ENCODE measurements at places on chromosomes 13 and 19.

GRCh38 chr13:37114250-37114649 is 8.8 kb upstream of the CSNK1A1L start:
- no peak for DNase-seq

GRCh38 chr13:22432690-22433089 is 748.1 kb upstream of the SGCG start:
- no peak for DNase-seq

DNA sequence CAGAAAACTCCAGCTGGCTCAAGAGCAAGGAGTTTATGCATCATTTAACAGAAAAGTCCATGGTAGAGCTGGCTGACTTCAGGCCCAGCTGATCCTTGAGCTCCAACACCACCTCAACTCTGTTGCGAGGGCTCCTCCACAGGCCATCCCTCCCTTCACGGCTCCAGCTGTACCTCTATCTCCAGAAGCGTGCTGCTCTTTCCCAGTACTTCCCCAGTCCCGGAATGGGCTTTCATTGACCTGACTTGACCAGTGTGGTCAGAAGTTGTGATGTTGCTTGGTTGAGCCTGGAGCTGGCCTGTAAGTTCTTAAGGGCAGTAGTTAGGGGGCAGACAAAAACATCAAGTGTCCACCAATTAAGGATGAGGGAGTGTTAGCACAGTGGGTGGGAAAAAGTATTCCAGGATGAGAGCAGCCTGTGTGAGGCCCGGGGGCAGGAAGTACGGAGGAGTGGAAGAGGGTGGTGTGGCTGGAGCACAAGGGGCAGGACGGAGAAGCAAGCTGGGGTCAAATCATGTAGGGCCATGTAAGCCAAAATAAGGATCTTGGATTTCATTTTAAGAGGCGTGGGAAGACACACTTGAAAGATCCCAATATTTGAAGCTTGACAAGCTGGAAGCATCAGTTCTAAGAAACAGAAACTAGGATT is 24.0 kb downstream of the SKA3 start:
- no peak for DNase-seq

- DNase-seq: no peak
Observed at GRCh38 chr19:19429361-19429760, 23.9 kb downstream of the GATAD2A start.

DNA sequence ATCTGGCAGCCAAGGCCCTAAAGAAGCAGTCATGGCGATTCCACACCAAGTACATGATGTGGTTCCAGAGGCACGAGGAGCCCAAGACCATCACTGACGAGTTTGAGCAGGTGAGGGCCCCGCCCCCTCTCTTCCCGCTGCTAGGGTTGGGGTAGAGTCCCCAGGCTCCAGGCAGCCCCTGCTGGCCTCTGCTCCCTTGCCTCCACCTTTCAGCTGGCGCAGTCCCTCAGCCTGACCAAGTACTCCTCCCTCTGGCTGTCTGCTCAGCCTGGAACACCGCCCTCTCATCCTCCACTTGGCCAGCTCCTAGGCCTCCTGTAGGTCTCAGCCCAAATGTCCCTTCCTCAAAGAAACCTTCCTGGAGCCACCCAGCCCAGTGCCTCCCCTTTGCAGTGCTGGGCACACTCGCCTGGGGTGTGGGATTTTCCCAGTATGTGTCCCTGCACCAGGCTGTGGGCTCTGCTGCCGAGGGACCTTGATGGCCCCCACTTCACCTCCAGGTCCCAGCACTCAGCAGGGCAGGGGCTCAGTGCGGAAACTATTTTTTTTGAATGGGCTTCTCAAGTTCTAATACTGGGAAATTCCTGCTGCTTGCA is 5.7 kb downstream of the LENG1 start:
- DNase-seq: no peak

GRCh38 chr13:66218583-66218982 is 1011.6 kb downstream of the PCDH9 start:
- no peak for DNase-seq

DNA sequence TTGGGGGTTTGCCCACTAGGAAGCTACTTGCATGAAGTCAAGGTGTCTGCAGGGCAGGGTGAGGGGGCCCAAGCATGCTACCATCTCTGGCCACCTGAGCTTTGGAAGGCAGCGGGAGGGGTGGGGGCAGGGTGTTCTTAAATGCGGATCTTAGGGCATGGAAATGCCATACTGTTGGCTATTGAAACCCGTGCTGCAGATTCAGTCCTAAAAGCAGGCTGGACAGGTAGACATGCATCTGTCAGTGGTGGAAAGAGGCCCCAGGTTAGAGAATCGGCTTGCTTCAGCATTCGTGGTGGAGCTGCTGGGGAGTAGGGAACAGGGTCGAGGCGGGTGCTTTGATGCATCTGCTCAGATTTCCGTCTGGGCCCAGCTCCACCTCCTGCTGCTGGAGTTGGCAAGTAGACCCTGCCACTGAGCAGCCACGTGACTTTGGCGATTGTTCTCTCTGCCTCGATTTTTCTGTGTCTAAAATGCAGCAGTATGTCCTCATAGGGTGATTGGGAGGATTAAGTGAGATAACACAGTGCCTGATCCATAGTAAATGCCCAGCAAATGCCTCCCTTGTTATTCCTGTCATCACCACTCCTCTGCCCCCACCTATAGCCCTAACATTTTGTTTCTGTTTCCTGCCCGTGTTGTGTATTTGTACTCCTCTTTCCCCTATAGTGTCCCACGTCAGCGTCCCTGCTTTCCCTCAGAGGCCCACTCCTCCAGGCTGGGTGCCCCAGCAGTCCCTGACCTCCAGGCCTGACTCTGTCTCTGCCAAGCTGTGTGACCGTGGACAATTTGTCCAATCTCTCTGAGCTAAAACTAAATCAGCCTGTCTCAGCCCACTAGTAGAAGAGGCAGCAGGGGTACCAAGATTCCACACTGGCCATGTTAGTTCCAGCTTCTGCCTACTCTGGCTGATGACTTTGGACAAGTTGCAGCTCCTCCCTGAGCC is 5.8 kb downstream of the PPP1R37 start:
- DNase-seq: no peak

- DNase-seq: peak; percentile 23
Observed at GRCh38 chr19:5563935-5564612, 3.7 kb downstream of the TINCR start.

GRCh38 chr19:31648347-31648746 is 299.1 kb upstream of the TSHZ3 start:
- DNase-seq: no peak

DNA sequence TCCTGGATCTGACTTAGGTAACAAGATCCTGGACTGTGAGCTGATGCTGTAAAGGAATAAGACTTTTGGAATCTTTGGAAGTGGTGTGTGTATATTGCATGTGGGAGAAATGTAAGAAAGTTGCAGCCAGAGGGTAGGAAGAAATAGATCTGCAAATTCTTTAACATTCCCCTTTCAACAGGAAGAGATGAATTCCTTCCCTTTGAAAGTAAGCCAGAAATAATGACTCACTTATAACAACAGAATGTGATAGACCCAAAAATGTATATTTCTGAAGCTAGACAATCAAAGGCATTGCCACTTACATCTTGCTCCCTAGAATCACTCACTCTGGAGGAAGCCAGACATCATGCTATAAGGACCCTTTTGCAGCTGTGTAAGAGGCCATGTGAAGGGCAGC is 9.8 kb upstream of the SIAH3 start:
- no peak for DNase-seq

GRCh38 chr19:39701291-39701690 is 3.0 kb upstream of the LGALS14 start:
- DNase-seq: no peak

GRCh38 chr13:32822771-32823170 is 193.5 kb upstream of the KL start:
- DNase-seq: no peak

DNA sequence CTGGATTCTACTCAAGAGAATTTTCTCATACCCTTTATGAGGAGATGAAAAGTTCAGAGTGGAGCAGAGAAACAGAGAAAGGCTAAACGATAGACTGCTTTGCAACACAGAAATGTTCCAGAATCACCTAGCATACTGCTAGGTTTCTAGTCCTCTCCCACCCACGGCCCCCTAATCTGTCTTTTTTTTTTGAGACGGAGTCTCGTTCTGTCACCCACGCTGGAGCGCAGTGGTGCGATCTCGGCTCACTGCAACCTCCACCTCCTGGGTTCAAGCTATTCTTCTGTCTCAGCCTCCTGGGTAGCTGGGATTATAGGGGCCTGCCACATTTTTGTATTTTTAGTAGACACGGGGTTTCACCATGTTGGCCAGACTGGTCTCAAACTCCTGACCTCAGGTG is 4.8 kb downstream of the SUGP2 start:
- DNase-seq: no peak

GRCh38 chr13:20125129-20125782 is 35.6 kb downstream of the GJA3 start:
- peak; percentile 4 for DNase-seq

- DNase-seq: no peak
Observed at GRCh38 chr13:99074693-99075092, 96.8 kb upstream of the DOCK9 start.

DNA sequence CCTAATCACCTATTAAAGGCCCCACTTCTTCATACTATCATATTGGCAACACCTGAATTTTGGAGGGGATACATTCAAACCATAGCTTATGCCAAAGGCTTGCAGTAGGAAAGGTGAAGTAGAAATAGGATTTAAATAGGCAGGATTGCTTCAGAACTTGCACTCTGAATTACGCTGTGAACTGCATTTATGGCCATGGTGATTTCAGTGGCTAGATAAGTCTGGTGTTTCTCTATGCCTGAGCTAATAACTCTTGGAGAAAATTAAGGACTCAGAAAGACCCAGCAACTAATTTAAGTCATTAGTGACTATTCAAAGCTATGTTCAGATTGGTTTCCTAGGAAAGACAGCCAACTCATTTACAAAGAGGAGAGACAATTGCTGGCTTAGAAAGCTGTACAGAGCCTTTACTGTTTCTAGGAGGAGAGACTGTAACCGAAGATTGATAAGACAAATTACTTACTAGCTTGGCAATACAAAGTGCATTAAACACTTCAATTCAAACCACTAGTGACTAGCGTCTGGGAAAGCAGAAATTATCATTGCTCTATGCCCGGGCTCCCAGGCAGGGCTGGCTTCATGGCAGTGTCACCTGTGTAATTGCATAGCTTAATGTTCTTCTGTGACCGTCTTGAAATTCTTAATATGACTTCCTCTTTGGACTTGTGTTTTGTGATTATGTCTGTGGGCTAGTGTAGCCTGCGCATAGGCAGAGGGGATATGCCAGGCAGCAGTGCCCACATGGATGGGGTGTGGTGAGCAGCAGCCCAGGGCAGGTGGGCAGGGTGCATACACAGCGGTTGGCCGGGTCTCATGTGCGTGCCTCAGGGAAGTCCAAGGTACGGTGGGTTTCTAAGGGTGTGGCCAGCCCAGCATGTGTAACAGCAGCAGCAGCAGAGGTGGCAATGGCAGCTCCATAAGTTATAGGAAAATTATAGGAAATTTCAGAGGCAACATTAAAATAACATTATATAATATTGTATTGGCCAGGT is 60.1 kb downstream of the KL start:
- DNase-seq: no peak

- DNase-seq: no peak
Observed at GRCh38 chr19:55678121-55678671, 3.2 kb downstream of the EPN1 start.

DNA sequence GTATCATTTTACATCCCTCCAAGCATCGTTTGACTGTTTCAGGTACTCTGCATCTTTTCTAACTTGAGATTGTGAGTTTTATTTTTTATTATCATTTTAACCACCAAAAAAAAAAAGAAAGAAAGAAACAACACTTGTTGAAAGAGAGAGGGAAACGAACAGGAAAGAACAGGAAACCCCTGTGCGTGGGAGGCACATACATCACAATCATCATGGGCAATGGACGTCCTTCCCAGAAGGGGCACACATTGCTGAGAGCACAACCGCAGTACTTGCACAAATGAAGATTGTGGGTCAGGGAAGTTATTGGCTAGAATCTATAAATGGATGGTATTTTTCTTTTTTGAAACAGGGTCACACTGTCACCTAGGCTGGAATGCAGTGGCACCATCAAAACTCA is 1.7 kb downstream of the CLC start:
- no peak for DNase-seq

DNA sequence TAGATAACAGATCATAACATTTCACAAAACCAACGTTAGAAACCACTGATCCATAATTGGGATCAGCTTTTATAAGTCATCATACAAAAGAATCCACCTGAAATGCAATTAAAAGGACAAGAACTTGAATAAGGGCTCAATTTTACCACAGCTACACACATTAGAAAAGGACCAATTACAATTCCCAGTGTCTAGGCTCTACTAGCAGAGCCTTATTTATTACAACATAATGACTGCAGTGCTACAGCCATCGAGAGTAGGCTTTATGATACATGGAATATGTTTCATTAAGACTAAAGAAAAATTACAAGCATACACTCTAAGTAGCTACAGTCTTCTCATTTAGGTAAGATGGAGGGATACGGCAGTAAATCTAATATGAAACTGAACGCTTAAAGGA is 2.9 kb downstream of the RBM26 start:
- no peak for DNase-seq

- no peak for DNase-seq
Observed at GRCh38 chr13:39602277-39602613, 748 bp downstream of the LHFPL6 start.

DNA sequence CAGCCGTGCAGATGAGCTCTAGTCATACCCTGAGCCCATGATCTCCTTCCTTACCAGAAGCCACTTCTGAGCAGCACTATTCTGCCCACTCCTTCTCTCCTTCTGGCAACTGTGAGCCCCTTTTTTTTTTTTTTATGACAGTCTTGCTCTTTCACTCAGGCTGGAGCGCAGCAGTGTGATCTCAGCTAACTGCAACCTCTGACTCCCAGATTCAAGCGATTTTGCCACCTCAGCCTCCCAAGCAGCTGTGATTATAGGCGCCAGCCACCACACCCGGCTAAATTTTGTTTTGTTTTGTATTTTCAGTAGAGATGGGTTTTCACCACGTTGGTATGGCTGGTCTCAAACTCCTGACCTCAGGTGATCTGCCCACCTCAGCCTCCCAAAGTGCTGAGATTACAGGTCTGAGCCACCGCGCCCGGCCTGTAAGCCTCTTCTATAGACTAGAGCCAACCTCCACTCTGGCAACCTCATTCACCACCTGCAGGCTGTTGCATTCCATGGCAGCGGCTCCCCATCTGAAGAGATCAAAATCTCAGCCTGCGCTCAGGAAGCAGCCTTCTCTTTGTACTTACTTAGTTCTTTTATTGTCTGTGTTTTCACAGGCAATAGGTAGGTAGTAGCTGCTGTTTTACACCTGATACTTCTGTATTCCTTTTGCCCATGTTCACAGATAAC is 34.8 kb upstream of the NDFIP2 start:
- DNase-seq: no peak

- DNase-seq: no peak
Observed at GRCh38 chr19:51318687-51319648, 7.5 kb downstream of the IGLON5 start.

DNA sequence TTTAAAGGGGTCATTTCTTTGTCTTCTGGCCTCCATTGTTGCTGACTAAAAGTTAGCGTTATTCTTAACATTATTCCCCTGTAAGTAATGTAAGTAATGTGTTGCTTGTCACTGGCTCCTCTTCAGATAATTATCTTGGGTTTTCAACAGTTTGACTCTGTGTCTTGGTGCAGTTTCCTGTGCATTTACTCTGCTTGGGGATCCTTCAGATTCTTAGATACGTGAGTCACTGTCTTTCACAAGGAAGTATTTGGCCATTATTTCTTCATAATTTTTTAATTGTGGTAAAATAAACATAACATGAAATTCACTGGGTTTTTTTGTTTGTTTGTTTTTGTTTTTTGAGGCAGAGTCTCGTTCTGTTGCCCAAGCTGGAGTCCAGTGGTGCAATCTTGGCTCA is 13.5 kb upstream of the OR7D2 start:
- DNase-seq: no peak
